CD4-positive, alpha-beta T cell treated with Interleukin-17A for 4 hours (primary cell): ENCODE measurements at places on chromosomes 16 and 17.

GRCh38 chr16:51994597-51994996 lies 552.3 kb downstream of the TOX3 start:
- no peak for DNase-seq

DNA sequence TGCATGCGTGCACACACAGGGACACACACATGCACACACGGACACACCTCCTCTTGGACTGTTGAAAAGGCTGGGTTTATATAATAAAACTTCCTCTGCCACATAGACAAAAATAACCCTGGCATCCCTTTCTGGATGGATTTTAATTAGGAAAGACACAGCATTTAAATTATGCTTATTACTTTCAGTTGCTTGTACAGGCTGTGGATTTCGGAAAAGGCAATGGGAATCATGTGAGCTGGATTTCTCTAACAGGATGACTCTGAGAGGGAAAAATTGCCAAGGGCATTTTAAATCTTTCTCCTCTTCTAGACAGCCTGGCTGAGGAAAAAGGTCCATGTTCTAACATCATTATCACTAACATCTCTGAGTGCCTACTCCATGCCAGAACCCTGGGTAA lies 75.9 kb downstream of the HLF start:
- DNase-seq = no peak

- no peak for DNase-seq
These were observed 80.9 kb upstream of the TEKT1 start for GRCh38 chr17:6912110-6913051.

DNA sequence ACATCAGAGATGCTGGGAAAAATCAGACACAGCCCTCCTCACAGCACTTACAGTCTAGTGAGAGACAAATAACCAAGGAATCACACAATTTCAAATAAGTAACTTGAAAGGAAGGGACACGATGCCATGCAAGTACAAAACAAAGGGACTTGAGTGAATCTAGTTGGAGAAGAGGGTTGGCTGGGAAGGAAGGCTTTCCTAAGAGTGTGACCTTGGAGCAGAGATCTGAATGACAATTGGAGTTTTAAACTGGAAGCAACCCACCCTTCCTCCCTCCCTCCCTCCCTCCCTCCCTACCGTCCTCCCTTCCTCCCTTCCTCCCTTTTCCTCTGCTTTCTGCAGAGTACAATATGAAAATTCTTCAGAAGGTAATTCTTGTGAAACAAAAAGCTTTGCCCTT lies 31.1 kb downstream of the ADAMTS18 start:
- no peak for DNase-seq

DNA sequence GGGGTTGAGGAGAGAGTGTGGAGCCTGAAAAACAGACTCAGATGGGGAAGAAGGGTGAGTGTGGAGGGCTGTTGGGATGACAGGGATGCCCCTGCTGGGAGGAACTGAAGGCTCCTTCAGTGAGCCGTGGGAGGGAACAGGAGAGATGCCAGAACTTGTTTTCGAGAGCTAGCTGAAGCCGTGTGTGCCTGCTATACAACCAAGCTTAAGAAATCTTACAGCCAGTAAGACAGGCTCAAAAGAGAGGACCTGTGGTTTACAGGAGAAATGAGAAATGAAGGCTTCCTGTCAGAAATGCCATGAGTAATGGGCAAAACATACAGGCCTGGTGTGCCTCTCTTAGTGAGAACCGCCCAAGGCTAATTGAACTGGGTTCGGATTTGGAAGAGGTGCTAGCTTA lies 99.6 kb downstream of the SPACA3 start:
- DNase-seq = no peak

DNA sequence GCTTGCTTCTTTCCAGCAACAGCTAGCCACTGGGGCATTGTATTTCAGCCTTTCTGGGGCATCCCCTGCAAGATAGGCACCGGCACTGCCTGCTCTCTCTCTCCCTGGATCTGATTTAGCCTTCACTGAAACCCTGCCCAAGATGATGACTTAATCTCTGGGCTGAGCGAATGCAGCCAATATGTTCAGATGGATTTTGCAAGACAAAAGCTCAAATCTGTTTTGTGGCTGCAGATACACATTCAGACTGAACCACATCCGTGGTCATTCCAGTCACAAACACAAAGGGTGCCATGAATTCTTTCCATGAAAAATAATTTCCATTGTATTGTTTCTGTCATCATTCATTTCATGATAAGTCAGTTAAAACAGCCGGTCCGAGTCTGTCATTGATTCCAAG lies 24.2 kb downstream of the SOST start:
- DNase-seq = no peak

GRCh38 chr17:74555427-74555940 lies 9.6 kb upstream of the CD300C start:
- DNase-seq = no peak
